Germinal center (tissue), 1 donor: ENCODE measurements at places on chromosomes 13 and 19.
A peak's percentile ranks its signal among the peaks of the same experiment; 100 is the strongest.

DNA sequence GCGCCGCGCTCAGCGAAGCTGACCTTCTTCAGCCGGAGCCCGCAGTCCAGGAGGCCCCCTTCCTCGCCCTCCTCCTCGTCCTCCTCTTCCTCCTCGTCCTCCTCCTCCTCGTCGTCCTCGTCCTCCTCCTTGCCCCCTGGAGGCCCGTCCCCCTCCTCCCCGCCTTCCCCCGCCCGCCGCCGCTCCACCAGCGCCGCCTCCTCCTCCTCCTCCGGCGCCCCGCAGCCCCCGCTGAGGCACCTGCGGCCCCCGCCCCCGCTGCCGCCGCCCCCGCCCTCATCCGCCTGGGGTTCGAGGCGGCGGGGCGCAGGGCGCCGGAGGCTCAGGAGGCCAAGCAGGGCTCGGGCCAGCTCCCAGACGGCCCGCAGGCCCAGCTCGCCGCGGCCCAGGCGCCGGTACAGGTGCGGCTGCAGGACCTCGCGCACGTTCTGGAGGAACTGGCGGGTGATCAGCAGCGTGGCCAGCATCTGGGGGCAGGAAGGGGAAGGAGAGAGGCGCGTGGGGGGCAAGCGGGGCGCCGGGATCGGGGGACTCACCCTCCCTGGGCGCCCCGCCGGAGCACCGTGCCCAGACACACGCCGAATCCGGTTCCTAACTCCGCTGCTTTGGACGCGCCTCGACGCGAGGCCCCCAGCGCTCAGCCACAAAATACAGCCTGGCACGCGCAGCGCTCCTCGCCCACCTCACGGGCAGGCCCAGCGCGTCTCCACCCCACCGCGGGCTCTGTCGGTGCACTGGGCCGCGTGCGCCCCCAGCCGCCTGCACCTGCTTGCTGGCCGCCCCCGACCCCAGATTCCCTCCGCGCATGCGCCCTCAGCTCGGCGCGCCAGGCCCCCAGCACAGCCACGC, 5.9 kb downstream of the ANO8 start:
- no peak for DNase-seq

GRCh38 chr13:42040730-42041010, 7.8 kb upstream of the DGKH start:
- DNase-seq, result no peak

- no peak for DNase-seq
Measured at GRCh38 chr13:38518328-38518727, 168.5 kb upstream of the FREM2 start.

- DNase-seq, result no peak
Measured at GRCh38 chr19:47623151-47623920, 14.4 kb downstream of the BICRA start.

GRCh38 chr13:112692586-112692985, 2.7 kb downstream of the ATP11A start:
- no peak for DNase-seq

DNA sequence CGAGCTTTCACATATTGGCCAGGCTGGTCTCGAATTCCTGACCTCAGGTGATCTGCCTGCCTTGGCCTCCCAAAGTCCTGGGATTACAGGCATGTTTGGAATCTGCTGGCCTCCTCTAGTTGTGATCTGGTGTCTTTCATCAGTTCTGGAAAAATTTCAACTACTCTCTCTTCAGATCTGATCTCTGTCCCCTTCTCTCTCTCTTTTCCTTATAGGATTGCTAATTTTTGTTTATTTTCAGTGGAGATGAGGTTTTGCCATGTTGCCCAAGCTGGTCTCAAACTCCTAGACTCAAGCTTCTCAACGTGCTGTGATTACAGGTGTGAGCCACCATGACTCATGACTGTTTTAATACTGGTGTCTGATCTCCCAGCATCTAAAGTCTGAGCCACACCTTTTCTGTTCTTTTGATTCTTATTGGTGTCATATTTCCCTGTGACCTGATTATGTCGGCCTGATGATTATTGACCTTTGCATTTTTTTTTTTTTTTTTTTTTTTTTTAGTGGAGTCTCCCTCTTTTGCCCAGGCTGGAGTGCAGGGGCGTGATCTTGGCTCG, 10.4 kb upstream of the NANOS2 start:
- no peak for DNase-seq

DNA sequence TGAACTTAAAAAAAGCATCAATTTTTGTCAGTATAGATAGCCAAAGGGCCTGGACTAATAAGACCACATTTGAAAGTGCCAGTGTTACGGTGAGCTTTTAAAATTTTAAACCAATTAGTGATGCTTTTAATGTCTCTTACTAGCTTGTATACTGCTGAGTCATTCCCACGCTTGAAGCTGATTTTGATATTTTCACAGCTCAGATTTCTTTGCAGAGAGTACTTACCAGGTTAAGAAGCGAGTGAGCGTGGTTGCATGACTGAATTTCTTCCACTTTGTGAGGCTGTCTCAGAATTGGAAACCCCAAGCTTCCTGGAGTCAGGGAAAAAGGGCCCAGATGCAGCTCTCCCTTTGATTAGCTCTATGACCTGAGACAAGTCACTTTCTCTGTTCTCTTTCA, 74.5 kb upstream of the NBEA start:
- DNase-seq, result no peak

DNA sequence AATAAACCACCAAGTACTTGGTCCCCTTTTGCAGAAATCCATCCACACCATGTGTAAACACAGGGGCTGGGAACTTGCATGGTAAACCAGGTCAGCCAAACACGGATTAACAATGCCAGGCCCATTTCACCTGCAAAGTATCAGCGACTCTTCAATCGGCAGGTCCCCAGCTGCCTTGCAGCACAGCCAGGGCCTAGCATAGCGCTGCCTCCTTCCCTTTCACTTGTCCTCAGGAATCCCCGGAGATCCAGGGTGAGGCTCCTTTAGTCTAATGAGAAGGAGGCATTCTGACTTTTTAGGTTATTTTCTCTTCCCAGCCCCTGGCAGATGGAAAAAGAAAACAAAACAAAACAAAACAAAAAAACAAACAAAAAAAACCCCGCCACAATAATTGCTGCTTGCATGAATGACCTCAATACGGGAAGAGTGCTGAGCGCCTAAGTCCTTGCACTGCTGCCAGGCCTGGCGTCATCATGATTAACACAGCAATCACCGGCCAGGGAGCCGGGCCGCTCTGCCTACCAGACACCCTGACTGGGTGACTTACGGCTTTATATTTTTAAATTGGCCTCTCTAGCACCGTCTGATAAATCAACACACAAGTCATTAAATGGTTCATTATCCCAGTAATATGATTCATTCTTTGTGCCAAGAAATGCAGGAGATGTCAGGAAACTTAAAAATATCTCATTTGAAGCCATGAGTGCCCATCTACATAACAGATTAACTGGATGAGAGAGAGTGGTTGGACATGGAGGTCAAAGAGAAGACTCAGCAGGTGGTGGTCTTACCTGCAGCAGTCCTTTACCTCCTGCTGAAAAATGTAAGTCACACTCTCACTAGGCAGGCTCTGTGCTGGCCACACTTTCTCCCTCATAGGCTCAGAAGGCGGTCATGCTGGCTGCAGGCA, 692.7 kb downstream of the UQCRFS1 start:
- no peak for DNase-seq

- no peak for DNase-seq
Measured at GRCh38 chr19:19420570-19421298, 15.3 kb downstream of the GATAD2A start.

DNA sequence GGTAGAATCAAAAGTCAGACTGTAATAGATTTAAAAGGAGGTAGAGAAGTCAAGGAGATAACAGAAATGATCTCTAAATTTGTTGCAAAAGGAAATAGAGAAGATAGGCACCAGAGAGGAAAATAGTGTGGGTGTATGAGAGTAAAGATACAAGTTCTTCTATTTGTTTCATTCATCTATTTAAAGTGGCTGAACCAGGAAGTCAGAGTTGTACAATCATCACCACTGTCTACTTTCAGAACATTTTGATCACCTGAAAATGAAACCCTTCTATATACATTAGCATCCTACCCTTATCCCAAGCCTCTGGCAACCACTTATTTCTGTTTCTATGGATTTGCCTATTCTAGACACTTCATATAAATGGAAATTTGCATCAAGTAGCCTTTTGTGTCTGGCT, 36.7 kb downstream of the INTS6 start:
- peak; percentile 8 for DNase-seq

GRCh38 chr13:31775686-31776085, 36.4 kb downstream of the RXFP2 start:
- no peak for DNase-seq

DNA sequence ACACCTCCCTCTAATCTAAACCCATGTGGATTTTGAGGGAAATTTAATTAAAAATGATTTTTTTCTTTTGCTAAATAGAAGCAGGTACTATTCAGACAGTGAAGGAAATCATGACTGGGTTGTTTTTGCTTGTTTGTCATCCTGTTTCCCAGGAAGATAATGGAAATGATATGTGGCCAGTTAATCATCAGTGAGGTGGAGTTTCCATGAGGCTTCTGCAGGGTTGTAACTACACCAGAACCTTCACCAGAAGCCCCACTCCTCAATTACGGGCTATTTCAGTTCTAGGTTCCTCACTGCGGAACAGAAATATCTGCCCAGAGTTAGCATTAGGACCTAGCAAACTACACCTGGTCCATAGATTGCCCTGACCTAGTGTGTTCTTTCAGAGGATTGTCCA, 394.0 kb downstream of the DLEU7 start:
- no peak for DNase-seq

DNA sequence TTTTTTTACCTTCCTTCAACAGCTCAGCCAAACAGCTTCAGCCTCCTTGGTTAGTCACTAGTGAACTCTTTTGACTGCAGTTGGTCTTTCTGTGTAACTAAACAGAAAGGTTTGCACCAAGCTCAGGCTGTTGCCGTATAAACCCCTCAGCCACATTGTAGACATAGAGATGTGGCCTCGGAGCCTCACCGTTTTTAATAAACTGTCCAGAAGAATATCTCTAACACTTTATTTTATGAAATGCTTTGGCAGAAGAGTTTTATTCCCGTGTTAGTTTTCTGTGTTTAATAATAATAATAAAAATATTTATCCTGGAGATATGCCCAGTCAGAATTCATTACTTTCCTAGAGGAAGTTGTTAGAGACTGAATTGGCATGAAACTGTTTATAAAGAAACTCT, 171.7 kb upstream of the MAB21L1 start:
- DNase-seq, result no peak

DNA sequence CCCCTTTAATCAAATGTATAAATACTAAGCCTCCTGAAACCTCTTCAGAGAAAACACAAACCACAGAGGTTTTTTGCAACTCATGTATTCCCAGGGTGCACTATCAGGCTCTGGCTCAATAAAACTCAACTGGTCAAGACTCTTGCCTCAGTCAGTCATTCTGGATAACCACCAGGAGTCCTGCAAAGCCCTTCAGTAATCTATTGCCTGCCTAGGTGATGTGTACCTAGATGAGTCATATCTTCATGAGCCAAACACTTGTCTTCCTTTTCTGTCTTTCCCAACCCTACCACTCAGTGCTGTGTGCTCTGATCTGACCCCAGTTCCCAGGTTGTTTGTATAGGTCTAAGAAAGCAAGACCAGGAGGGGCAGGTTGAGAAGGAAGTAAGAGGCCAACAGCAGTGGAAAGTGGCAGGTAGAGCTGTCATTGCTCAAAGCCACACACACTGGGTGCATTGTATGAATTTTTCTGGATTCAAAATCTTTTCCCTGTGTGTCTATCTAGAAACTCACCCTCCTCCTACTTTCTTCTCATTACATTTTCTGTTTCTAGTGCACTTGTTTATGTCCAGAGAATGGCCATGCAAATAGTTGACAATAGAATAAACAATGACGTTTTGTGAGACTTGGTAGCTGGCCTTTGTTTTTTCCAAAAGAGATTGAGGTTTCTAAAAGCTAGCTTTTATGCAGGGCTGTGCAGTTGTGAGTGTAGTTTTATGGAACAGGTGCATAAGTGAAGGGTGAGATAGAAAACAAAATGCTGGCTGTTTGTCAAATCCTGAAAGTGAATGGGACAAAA, 48.1 kb downstream of the PSG1 start:
- no peak for DNase-seq

GRCh38 chr13:27770809-27771208, 21.5 kb upstream of the GSX1 start:
- peak; percentile 34 for DNase-seq

GRCh38 chr19:16571822-16572331, 338 bp downstream of the SLC35E1 start:
- peak; percentile 47 for DNase-seq

GRCh38 chr19:52679598-52679997, 41.4 kb upstream of the ZNF83 start:
- DNase-seq, result no peak

- DNase-seq, result no peak
Measured at GRCh38 chr13:28489524-28489931, 5.4 kb downstream of the FLT1 start.

DNA sequence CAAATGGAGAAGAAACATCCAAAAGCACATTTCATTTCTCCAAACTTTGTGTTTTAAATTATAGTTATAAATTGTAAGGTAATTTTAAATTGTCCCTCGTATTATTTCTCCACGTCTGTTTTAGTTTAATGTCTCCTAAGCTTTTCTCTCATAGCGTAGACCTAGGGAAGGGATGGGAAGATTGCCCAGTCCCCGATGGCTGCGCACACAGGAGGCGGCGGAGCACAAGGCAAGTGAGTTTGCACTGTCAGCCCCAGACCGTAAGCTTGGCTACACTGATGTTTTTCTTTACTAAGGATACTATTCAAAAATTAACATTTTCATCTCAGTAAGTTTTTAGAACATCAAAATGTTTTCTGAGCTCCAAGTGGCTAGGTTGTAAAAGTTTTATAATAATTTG, 72.3 kb downstream of the GPR12 start:
- no peak for DNase-seq

DNA sequence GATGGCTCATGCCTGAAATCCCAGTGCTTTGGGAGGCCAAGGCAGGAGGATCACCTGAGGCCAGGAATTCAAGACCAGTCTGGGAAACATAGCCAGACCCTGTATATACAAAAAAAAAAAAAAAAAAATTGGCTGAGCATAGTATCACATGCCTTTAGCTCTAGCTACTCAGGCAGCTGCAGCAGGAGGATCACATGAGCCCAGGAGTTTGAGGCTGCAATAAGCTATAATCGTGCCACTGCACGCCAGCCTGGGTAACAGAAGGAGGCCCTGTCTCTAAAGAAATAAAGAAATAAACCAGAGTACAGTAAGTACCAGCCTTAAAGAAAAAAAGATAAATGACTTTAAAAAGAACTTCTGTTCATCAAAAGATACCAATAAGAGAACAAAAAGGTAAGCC, 52.9 kb downstream of the FAM124A start:
- no peak for DNase-seq

DNA sequence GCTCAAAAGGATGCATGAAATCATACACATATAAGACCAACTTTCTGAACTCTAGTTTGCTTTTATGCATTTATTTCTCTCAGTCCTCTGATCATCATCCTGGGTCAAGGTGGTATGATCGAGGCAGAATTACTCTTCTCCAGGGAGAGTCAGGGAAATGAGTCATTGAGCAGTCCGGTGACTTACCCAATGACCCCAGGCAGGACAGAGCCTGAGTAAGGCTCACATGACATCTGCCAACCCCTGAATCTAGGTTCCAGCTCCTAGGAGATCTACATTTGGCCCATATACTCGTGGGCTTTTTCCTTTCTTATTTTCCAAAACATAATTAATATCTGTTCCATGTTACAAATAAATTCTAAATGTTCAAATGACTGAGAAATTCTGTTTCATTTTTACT, 502.3 kb downstream of the FOXO1 start:
- no peak for DNase-seq

GRCh38 chr19:17841810-17842662, 5.7 kb downstream of the JAK3 start:
- DNase-seq, result peak; percentile 45
